ACHN (cell line): ENCODE measurements at places on chromosomes 2 and 18.

- no peak for DNase-seq
Observed at GRCh38 chr2:44972771-44973535, 31.5 kb downstream of the SIX3 start.

GRCh38 chr2:238881353-238882081, 33.6 kb downstream of the TWIST2 start:
- no peak for DNase-seq

GRCh38 chr2:229901819-229902218, 20.0 kb downstream of the TRIP12 start:
- DNase-seq, result peak; percentile 79

GRCh38 chr2:210002158-210003157, at the start of gene RPE:
Gene RPE (plus strand): TSS chr2:210002638. CDS start chr2:210002662, 24 bp downstream.
- peak; percentile 97 for DNase-seq

GRCh38 chr2:18889565-18890332, 300.4 kb upstream of the NT5C1B start:
- no peak for DNase-seq

DNA sequence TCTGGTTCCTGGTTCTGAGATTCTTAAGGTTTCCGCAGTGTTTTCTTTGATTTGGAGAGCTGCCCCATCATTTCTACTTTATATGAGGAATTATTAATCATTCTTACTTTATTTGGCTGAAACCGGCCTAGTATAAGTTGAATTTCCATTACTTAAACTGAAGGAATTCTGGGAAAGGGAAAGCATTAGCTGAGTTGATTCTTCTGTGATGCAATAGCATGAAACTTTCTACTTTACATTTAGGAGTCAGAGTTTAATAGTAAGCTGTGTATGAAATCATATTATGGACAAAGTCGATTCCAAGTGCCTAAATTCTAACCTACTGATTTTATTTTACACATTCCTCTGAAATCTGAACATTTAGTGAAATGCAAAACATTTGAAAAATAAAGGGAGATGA, 1269.7 kb upstream of the ZEB2 start:
- no peak for DNase-seq

DNA sequence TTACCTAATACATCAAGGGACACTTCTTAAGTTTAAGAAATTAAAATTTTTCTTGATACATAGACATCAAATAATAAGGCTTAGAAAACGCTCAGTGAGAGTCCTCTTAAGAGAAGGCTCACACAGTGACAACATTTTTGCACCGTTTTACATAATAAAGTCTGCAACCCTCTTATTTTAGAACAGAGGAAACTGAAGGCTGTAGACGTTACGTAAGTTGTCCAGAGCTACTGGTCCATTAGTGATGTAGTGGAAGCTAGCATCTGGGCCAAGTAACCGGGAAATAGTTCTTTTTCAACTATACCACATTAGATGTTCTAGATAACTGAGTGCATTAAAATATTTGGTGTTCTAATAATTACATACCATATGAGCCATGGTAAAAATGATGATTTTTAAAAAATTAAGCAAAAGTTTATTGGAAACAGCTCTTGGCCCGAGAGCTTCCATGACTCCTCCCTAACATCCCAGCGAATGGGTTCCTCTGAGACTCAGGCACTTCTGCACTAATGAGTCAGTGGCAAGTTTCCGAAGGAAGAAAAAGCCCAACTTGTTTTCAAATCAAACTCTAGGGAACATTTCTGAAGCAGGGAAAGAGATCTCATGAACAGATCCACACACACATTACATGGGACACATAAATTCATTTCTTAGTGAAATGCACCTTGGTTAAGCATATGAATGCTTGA, 232.6 kb upstream of the PXDN start:
- DNase-seq, result no peak

DNA sequence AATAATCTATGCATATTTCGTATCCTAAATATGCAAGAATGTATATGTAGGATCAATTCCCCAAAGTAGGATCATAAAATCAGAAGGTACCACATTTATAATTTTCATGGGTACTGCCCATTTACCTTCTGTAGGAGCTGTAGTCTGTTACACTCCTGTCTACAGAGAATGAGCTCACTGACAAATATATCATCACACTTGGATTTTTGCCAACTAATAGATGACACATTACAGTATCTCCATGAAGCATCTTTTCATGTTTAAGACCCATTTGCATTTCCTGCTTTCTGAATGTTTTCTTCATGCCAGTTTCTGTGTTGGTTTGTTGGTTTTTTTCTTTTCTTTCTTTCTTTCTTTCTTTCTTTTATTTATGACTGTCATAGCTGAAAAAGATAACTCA, 70.9 kb upstream of the EML6 start:
- DNase-seq, result peak; percentile 55

DNA sequence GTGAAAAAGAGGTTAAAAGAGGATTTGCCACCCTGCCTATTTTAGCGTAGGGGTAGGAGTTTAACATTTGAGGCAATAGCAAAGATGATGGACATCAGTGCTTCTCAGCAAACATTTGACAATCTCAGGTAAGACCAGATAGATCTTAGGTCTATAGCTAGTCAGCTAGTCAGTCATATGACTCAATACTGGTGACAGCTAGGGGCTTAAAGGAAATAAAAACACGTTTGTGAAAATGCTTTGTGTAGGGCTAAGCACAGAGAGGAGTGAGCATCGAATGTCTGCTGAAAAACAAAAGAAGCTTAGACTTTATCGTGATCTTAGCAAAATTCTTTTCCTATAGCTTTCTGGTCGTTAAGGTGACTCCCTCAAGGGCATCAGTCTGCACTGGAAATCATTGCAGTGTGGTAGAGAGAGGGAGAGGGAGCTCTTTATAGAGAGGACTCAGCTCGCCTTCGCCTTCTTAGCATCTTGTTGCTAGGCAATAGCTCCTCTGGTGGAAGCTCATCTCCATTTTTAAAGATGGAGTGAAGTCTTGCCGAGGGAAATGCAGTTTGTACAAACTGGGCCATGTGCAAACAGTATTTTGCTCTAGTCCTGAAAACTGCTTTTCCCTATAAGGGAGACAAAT, 62.8 kb upstream of the SLC38A11 start:
- no peak for DNase-seq

- no peak for DNase-seq
Observed at GRCh38 chr2:223822818-223823217, 14.6 kb downstream of the AP1S3 start.

DNA sequence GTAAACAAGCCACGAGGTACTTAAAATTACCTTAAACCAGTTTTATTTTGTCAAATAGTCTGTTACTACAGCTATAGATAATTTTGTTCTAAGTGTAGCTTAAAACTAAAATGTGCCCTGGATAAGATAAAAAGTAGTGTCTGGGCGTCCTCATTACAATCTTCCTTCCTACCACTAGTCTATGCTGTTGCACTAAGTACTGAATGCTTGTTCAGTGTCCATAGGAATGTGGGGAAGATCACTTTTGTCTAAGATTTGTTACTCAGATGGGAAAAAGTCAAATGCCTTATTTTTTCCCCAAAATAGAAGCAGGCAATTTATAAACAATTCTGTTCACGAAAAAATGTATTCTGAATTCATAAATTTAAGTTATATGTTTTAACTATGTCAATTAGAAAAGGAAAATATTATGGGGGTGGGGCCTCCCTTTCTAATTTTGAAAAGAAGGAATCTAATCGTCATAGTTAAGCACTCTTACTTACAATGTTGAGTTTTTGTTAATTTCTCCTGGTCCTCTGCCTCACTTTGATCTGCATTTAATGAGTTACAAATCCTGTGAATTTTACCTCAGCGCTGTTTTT, 140.4 kb upstream of the VRK2 start:
- peak; percentile 76 for DNase-seq

- no peak for DNase-seq
Observed at GRCh38 chr2:120842456-120843439, 107.1 kb downstream of the GLI2 start.

DNA sequence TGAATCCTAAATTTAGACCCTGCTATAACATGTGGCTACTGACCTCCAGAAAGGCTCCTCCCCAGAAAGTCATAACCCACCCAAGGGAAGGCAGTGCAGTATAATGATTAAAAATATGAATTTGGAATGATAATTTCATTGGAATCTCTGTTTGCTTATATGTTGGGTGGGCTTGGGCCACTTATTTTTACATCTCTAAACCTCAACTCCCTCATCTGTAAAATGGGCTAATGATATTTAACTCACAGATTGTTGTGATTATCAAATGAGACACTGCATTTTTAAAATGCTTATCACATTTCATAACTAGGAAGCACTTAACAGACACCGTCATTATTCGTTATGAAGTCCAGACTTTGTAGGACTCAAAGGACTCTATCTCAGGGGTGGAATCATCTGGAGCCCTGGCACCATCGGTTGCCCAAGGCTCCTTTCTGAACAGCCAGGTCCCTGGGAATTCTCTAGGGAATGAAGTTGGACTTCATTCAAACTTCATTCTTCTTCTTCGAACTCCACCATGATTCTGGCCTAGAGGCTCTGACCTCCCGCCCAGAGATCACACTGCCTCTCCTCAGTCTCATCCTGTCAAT, 33.1 kb upstream of the RMDN2 start:
- no peak for DNase-seq

- DNase-seq, result no peak
Observed at GRCh38 chr2:145350011-145350410, 830.1 kb upstream of the ZEB2 start.

DNA sequence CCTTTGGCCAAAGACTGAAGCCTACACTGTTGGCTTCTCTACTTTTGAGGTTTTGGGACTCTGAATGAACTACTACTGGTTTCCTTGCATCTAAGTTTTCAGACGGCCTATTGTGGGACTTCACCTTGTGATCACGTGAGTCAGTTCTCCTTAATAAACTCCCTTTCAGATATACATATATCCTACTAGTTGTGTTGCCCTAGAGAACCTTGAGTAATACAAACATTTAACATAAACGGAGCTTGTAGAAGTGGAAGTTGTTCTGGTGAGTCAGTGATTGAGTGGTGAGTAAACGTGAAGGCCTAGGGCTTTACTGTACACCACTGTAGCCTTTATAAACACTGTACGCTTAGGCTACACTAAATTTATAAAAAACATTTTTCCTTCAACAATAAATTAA, 107.2 kb upstream of the CDH2 start:
- DNase-seq, result no peak

GRCh38 chr2:134021830-134022524, 231.9 kb upstream of the MGAT5 start:
- no peak for DNase-seq

- DNase-seq, result peak; percentile 20
Observed at GRCh38 chr2:85309699-85310321, 18.0 kb downstream of the TGOLN2 start.

- no peak for DNase-seq
Observed at GRCh38 chr2:225510796-225511195, 111.3 kb downstream of the NYAP2 start.

- no peak for DNase-seq
Observed at GRCh38 chr2:100008956-100009355, 133.4 kb downstream of the AFF3 start.

DNA sequence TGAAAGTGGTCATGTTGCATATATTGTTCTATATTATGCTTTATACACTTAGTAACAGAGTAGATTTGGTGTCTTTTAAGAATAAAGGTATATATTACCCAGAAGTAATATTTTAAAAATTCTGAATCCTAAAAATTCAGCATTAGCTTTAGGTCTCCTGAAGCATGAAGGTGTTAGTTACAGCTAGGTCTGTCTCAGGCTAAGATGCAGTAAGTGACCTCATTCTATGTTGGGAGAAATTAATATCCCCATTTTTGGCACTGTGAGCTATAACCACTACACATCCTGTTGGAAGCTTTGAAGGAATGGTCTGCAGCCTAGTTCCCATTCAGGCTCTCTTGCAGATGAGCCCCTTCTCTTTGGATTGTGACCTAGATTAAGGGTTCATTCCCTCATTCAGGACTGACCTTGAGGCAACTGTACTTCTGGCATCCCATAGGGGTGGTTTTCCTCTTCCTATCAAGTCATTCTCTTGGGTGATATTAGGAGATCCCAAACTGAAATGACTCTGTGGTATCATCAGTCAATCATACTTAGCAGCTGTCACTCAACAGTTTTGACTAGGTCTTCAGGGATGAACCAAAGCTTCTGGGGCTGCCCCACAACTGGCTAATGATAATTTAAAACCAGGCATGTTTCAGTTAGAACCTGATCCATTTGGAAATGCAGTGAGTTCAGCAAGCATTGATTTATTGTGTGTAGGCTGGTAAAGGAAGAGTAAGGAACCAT, 117.7 kb downstream of the GPD2 start:
- no peak for DNase-seq

GRCh38 chr2:26442301-26442700, 35.6 kb downstream of the OTOF start:
- no peak for DNase-seq

DNA sequence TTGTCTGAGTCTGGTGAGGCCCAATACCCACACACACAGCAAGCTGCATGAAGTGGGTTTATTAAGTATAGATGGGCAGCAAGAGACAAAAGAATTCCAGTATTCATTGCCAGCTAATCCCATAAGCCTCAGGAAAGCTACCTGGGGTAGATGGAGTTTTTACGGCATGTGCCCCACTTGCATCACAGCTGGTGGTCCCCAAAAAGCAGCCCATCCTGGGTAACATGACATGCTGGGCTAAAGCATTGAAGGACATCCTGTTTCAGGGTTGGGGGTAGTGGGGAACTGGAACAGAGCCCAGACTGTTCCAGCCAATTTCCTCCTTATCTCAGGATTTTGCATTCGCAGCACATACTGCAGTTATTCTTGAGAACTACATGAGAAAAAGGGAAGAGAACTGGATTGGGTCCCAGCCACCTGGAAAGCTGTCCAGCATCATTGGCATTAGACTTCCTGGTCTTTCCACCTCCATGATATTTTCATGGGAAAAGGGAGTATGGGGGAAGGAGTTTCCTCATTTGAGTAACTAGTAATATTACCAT, 240.1 kb upstream of the MMADHC start:
- no peak for DNase-seq

DNA sequence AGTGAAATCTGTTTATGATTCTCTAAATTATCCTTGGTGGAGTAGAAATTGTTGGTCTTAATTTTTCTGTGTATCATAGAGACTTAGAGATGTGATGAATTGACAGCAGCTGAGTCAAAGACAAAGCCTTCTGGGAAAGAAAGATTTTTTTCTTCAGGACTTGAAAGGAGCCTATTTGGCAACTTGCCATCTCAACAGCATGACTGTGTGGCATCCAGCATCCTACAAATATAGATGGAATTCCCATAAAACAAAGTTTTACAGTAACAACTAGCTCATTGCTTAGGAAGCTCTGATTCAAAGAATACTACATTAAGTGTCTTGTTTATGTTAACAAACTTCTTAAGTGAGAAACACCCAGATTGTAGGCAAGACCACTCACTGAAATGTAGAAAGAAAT, 79.2 kb upstream of the SETBP1 start:
- peak; percentile 27 for DNase-seq

DNA sequence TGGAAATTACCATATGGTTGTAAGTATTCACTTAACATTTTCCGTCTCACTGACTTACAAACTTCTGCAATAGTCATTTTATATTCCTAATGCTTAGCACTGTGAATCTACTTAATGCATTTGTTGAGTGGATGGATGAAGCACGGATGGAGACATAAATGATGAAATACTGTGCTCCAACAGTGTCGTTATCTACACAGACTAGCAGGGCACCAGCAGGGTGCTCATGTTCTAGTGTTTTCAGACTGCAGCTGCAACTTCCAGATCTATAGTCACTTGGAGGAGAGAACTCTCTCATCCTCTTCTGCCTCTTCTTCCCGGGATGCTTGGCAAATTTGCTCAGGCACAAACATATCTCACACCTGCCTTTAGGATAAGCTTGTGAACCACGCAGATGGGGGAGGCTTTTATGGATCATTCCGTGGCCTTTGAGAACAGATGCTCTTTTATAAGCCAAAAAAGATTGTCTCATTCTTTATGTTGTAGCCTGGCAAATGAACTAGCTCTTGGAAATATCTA, 797.7 kb downstream of the MBD2 start:
- no peak for DNase-seq
